Osteocyte (in vitro differentiated cells): ENCODE measurements at places on chromosomes 12 and 14.

DNA sequence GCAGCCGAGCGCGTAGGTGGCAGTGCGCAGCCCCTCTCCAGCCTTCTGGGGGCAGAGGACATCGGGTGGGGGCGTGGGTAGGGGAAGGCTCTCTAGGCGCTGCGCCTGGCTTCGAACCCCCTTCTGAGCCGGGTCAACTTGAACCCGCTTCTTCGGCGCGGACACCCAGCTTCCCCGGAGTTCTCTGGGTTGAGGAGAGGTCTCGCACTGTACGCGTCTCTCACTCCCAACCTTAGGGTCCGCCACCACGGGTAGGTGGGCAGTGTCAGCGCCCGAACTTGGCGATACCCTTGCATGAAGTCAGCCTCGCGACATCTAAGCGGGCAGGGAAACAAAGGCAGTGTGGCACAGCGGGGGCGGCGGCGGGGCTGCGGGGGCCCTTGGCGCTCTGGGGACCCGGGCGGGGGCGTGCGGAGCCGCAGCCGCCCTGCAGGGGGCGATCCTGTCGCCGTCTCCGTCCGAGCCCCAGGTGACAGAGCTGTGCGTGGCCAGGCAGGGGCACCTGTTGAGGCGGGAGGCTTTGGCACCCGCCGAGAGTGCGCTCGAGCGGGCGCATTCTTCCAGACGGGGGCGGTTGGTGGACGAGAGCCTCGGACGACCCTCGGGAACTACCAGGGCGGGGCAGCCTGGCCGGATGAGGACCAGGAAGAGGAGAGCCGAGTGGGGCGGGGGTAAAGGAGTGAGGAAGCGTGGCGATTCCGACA is 1.1 kb downstream of the GALNT16 start:
- peaks cover 23% of the 10 kb centered on the region for H3K4me1 ChIP-seq
- peak overlapping the region; percentile 64 for H3K4me3 ChIP-seq
- no peak for DNase-seq
- H3K27me3 ChIP-seq = peaks cover 6% of the 10 kb centered on the region

- DNase-seq = no peak
- no peak overlapping the region for H3K4me3 ChIP-seq
These were observed 30.9 kb downstream of the SLC2A3 start for GRCh38 chr12:7905071-7905470.

DNA sequence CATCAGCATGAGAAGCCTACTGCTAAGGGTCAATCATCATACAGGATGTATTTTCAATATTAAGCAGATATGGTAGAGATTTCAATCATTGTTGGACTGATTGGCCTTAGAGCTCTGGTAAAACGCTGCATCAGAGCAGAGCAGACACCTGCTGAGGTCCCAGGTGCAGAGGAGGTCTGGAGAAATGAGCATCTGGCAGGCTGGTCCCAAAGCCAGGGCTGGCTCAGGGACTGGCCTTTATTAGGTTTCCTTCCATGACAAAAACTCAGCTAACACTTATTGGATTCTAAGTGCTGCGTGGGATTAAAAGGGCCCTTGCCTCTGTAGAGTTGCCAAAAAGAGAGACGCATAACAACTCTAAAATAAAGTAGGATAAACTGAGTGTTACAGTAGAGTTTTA is 29.7 kb downstream of the AKAP6 start:
- no peak overlapping the region for H3K4me3 ChIP-seq
- H3K27ac ChIP-seq = no peak overlapping the region
- no peak for DNase-seq

DNA sequence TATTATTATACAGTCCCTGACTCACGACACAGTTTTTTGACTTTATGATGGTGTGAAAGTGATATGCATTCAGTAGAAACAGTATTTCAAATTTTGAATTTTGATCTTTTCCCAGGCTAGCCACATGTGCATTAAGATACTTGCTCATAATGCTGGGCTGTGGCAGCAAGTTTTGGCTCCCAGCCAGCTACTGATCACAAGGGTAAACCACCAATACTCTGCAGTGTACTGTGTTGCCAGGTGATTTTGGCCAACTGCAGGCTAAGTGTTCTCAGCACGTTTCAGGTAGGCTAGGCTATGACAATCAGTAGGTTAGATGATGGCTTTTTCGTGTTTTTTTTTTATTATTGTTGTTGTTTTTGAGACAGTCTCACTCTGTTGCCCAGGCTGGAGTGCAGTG is 69.4 kb upstream of the ACTN1 start:
- H3K36me3 ChIP-seq = peaks cover 16% of the 10 kb centered on the region
- DNase-seq = no peak
- H3K27me3 ChIP-seq = no peaks in the 10 kb centered on the region
- H3K27ac ChIP-seq = no peak overlapping the region

DNA sequence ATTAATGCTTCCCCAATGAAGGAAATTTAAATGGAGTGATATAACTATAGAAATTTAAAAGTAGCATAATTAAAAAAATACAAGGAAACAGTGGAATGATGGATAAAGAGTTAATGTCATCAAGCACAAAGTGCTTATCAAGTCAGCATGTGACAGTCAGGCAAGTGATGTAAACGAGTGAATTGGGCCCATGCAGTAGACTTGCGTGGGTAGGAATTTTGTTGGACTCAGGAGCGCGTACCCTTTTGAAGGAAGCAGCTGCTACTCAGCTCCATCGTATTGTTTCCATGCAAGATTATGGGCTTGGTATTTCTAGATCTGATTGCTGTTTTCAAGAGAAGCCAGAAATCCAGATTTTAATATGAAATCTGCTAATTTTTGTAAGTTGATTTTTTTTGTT is 4.4 kb upstream of the DYRK4 start:
- no peak overlapping the region for H3K27ac ChIP-seq
- no peak overlapping the region for H3K4me3 ChIP-seq

DNA sequence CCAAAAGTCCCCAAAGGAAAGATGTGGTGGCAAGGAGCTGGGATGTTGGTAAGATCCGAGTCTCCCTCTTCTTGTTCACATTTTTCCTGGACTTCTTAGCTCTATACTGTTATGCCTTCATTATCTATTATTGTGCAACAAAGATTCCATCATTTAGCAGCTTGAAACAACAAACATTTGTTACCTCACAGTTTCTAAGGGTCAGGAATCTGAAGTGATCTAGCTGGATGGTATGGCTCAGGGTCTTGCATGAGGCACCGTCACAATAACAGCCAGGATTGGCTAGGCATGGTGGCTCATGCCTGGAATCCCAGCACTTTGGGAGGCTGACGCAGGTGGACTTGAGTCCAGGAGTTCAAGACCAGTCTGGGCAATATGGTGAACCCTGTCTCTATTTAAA is 51.1 kb upstream of the KRAS start:
- H3K36me3 ChIP-seq = no peaks in the 10 kb centered on the region
- H3K27me3 ChIP-seq = peaks cover 25% of the 10 kb centered on the region
- no peak overlapping the region for H3K27ac ChIP-seq
- no peak for DNase-seq
- H3K4me1 ChIP-seq = no peaks in the 10 kb centered on the region

DNA sequence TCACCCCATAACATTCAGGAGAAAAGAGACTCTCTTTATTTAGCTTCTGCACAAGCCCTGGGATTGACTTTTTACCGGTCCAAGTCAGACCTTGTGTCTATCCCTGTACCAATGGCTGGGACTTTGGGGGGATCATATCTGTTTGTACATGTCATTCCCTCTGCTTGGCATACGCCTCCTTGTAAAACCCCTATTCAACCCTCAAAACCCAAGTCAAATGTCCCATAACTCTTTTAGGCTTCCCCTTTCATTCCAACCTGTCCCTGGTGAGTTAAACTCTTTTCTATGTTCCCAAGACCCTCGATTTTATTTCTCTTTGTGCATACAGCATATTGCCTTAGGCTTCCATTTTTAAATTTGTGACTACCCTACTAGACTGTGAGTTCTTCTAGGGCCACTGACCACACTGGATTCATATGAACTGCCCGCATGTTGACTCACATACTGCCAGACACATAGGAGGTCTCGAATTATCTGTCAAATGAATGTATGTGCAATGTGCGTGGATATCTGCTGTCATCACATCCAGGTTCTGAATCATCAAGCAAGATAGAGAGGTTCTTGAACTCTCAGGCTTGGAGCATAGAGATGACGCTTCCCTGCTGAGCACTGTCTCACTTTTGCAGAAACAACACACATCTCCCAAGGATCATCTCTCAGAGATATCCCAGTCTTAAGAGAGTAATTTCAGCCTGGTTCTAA is 548.6 kb upstream of the TBX3 start:
- no peak overlapping the region for H3K4me3 ChIP-seq
- no peaks in the 10 kb centered on the region for H3K27me3 ChIP-seq
- no peak overlapping the region for H3K27ac ChIP-seq
- H3K4me1 ChIP-seq = no peaks in the 10 kb centered on the region

- peaks cover 50% of the 10 kb centered on the region for H3K36me3 ChIP-seq
- no peak overlapping the region for H3K27ac ChIP-seq
- H3K4me1 ChIP-seq = peaks cover 18% of the 10 kb centered on the region
- DNase-seq = no peak
- no peak overlapping the region for H3K4me3 ChIP-seq
These were observed 12.5 kb downstream of the GNS start for GRCh38 chr12:64746663-64747062.

- no peaks in the 10 kb centered on the region for H3K27me3 ChIP-seq
- DNase-seq = no peak
- peaks cover 2% of the 10 kb centered on the region for H3K36me3 ChIP-seq
- H3K27ac ChIP-seq = no peak overlapping the region
- peaks cover 20% of the 10 kb centered on the region for H3K4me1 ChIP-seq
These were observed 202.9 kb upstream of the CDKN3 start for GRCh38 chr14:54193871-54194270.

DNA sequence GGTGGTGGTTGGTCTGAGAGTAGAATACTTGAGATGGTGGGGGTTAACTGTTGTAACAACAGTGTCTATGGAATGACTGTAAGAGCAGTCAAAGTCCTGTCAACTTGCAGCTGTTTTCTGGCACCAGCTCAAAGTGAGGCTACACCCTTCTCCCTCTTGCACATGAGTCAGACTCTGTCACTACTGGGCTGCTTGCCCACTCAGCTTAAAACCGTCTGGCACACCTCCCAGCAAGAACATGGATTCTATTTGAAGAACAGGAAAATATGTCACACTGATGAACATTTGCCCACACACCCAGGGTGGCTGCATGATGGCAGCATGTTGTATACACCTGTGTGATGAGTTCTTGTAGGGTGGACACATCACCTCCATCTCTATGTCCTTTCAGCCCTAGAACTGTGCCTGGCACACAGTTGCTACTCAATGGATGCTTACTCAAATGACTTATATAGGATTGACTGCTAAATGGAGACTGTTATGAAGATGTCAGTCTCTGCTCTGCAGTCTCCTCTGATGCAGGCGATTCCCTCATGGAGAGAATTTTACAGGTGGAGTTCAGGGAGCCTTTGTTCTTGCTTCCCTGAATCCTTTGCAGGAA is 19.3 kb upstream of the SERPINA6 start:
- H3K4me3 ChIP-seq = no peak overlapping the region
- H3K27ac ChIP-seq = peak overlapping the region; percentile 29
- DNase-seq = peak; percentile 86
- H3K4me1 ChIP-seq = peaks cover 11% of the 10 kb centered on the region
- H3K36me3 ChIP-seq = no peaks in the 10 kb centered on the region

DNA sequence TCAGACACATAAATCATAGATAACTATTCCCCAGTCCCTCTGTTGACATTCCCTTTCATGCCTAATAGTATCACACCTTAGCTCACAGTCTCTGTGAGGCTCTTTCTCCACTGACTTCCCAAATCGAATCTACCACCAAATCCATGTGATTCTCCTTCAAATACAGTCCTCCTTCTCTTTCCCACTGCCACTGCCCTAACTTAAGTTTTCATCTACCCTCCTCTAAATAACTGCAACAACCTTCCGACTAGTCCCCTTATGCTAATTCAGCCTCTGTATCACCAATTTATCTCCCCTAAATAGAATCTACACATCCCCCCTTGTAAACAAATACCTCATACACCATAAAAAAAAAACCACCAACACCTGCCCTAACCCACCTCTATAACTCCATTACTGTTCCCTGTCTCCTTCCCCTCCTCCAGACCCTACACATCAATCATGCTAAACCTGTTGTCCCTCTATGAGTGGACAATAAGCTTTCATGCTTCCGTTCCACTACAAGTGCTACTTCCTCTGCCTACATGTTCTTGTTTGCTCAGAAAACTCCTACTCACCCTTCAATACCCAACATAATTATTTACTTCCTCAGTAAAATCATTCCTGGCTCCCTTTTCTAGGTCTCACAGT is 39.0 kb downstream of the SLC25A21 start:
- H3K27ac ChIP-seq = no peak overlapping the region
- H3K4me1 ChIP-seq = peaks cover 16% of the 10 kb centered on the region
- no peak overlapping the region for H3K4me3 ChIP-seq
- no peaks in the 10 kb centered on the region for H3K36me3 ChIP-seq
- DNase-seq = no peak
- H3K27me3 ChIP-seq = no peaks in the 10 kb centered on the region

GRCh38 chr14:90023176-90023896 is 38.5 kb upstream of the KCNK13 start:
- no peak overlapping the region for H3K4me3 ChIP-seq
- no peak for DNase-seq
- H3K36me3 ChIP-seq = peaks cover 24% of the 10 kb centered on the region
- H3K4me1 ChIP-seq = no peaks in the 10 kb centered on the region

- H3K4me1 ChIP-seq = no peaks in the 10 kb centered on the region
- DNase-seq = no peak
- no peaks in the 10 kb centered on the region for H3K36me3 ChIP-seq
- H3K27me3 ChIP-seq = no peaks in the 10 kb centered on the region
- no peak overlapping the region for H3K27ac ChIP-seq
These were observed 269.9 kb upstream of the PLEKHG7 start for GRCh38 chr12:92432724-92433441.

DNA sequence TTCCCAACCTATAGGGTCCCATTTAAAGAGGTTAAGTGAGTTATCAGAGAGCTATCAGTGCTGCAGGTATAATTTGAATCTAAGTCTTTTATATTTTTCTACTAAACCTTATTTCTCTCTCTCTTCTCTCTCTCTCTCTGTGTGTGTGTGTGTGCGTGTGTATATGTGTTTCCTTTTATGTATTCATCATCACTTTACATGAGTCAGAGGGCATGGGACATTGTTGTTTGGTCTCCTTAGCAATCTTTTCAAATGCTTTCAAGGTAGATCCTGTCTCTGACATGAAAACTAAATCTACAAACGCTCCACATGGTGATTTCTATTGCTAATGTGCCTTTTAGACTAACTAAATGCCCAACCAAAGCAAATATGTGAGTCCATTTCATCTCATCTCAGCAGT is 459.7 kb downstream of the BTG1 start:
- no peak overlapping the region for H3K27ac ChIP-seq
- H3K4me1 ChIP-seq = peaks cover 5% of the 10 kb centered on the region
- no peaks in the 10 kb centered on the region for H3K27me3 ChIP-seq
- H3K36me3 ChIP-seq = no peaks in the 10 kb centered on the region

- no peak for DNase-seq
- no peak overlapping the region for H3K27ac ChIP-seq
- H3K36me3 ChIP-seq = no peaks in the 10 kb centered on the region
- peaks cover 73% of the 10 kb centered on the region for H3K27me3 ChIP-seq
These were observed 396.6 kb downstream of the SNAPC1 start for GRCh38 chr14:62158779-62159178.
